ENCODE measurements at places on chromosomes 6 and 20.

DNA sequence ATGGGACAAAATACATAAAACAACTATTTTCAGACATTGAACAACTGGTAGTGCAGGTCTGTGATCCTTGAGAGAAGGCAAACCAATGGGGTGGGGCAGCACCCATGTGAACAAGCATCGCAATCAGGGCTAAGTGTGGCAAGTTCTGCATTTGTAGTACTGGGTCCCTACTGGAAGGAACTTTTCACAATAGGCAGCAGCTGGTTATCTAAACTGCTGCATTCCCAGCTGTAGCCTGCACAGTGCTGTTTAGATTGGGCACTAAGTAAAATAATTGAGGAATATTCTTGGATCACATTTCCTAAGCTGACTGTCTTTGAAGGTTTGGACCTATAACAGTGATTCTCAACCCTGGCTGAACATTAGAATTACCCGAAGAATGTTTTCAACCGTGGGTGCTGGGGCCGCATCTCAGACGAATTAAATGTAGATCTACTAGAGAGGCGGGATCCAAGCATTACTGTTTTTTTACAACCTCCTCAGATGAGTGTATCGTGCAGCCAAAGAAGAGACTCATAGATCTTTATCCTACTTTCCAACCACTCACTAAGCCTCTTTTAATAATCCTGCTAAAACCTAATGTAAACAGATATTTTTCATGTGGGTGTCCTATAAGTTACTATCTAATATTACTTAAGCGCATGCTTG lies 12.4 kb upstream of the MAP3K4 start:
- DNase-seq, result no peak

DNA sequence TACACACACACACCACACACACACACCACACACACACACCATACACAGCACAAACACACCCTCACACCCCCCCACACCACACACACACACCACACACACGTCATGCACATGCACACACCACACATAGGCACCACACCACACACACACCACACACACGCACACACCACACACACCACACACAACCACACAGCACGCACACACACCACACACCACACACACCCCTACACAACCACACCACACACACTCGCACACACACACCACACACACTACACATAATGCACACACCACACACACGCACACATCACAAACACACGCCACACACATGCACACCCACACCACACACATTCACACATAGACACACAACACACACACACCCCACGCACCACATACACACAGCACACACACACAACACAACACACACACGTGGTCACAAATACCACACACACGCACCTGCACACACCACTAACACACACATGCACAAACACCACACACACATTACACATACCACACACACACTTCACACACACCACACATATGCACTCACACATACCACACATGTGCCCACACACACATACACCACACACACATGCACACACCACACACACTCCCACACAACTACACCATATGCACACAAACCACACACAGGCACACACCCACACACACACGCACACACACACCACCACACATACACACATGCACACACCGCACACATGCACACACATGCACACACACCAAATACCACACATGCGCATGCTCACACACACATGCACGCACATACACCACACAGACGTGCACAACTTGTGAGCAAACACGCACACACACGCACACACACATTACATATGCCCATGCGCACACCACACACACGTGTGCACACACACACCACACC lies 9.4 kb upstream of the ACSS1 start:
- DNase-seq, result no peak

DNA sequence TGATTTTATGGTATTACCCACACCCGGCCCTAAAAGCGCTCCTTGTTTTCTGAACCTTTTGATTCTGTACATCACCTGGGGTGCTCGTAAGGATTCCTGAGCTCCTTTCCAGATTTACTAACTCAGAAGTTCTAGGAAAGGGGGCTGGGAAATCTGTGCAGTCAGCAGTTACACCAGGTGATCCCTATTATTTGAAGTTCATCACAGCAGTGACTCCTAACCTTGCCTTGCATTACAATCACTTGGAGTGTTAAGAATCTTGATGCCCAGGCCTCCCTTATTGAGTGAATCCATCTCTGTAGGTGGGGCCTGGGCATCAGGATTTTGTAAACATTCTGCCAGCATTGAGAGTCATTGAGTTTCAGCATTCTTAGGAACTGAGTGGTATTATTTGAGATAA lies 44.7 kb downstream of the BMP6 start:
- no peak for DNase-seq

- DNase-seq, result peak; percentile 77
Observed at GRCh38 chr6:28104392-28105244, 19.8 kb upstream of the ZSCAN16 start.

DNA sequence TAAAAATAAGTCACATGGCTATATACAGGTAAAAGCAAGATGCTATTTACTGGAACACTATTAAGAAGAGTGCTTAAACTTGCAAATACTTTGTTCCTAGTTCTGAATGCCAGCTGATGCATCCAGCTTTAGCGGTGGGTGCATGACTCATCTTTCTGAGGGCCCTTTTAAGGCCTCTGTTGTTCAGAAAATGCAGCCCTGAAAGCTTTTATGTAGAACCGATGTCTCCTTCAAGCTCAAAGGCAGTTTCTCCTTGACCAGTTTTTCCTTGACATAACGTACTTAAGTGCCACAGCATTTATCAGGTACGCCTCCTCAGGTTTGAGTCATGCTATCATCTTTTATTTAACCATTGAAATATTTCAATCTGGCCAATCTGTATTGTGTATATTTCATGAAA lies 82.8 kb downstream of the MLIP start:
- no peak for DNase-seq

GRCh38 chr20:33589059-33589458 lies 73.1 kb upstream of the C20orf144 start:
- no peak for DNase-seq

DNA sequence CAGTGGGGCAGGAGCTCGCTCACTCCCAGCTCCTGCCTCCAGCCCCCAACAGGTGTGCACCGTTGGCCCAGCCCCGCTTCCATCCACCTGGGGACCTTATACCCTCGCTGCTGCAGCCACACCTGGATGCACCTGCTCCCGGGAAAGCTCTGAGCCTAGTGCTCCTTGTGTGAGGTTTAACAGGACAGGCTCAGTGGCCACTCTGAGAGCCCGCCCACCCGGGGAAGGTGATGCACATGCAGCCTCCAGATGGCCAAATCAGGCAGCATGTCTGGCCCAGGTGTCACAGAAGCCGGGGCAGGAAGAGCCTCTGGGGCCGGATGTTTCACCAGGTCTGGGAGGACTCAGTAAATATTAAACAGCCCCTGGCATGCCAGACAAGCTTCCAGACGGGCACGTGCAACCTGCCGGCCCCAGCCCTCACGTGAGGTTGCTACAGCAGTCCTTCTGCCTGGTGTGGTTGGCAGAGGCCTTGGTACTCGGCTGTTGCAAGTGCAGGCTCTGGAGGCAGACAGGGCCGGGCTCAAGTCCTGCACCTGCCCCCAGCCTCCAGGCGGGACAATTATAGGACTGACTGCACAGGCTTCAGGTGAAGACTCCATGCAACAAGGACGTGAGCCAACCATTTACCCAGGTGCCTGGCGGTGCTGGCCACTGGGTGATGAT lies 66.9 kb downstream of the RIPOR3 start:
- no peak for DNase-seq

Measured in iPS DF 6.9 (cell line).